H1 (cell line): ENCODE measurements at places on chromosomes 6 and 20.

GRCh38 chr6:130693944-130694343, 133.3 kb upstream of the SMLR1 start:
- H3K4me3 ChIP-seq: no peak overlapping the region
- DNase-seq: no peak
- no peaks in the 10 kb centered on the region for H3K27me3 ChIP-seq

GRCh38 chr20:46970937-46971630, 76.4 kb downstream of the EYA2 start:
- no peaks in the 10 kb centered on the region for H3K4me1 ChIP-seq
- peak overlapping the region; percentile 31 for H3K27ac ChIP-seq
- no peaks in the 10 kb centered on the region for H3K36me3 ChIP-seq
- peak; percentile 43 for DNase-seq

DNA sequence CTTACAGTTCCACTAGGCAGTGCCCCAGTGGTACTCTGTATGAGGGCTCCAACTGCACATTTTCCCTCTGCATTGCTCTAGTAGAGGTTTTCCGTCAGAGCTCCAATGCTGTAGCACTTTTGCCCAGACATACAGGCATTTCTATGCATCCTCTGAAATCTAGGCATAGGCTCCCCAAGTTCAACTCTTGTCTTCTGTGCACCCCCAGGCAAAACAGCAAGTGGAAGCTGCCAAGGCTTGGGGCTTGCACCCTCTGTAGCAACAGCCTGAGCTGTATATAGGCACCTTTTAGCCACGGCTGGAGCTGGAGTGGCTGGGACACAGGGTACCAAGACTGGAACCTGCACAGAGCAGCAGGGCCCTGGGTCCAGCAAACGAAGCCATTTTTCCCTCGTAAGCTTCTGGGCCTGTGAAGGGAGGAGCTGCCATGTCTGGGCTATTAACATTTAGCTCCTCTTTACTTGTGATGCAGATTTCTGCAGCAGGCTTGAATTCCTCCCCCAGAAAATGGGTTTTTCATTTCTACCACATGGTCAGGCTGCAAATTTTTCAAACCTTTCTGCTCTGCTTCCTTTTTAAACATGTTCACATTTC, 596.2 kb upstream of the ADGRB3 start:
- peak; percentile 52 for DNase-seq
- H3K4me3 ChIP-seq: no peak overlapping the region
- H3K4me1 ChIP-seq: peaks cover 16% of the 10 kb centered on the region
- H3K36me3 ChIP-seq: no peaks in the 10 kb centered on the region
- H3K27me3 ChIP-seq: no peaks in the 10 kb centered on the region
- H3K27ac ChIP-seq: peak overlapping the region; percentile 86; the same call in 1 of the 2 replicates

DNA sequence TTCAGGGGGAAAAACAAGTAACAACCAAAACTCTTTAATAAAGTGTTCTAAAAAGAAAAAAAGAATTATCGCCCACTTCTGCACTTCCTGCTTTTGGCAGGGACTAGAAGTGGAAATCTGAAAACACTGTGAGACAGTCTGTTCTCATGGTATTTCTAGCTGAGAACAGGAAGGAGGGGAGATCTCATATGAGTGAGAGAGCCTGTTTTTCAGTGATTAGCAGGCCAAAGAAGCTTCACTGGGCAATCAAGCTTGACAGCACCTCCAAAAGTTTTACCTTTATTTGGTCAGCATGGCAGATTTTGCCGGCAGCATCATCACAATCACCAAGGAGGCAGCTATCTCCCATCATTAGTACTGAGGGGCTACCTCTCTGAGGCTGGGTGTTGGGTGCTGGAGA, 79.5 kb upstream of the ATXN1 start:
- H3K27ac ChIP-seq: no peak overlapping the region
- H3K36me3 ChIP-seq: no peaks in the 10 kb centered on the region
- H3K4me3 ChIP-seq: no peak overlapping the region

DNA sequence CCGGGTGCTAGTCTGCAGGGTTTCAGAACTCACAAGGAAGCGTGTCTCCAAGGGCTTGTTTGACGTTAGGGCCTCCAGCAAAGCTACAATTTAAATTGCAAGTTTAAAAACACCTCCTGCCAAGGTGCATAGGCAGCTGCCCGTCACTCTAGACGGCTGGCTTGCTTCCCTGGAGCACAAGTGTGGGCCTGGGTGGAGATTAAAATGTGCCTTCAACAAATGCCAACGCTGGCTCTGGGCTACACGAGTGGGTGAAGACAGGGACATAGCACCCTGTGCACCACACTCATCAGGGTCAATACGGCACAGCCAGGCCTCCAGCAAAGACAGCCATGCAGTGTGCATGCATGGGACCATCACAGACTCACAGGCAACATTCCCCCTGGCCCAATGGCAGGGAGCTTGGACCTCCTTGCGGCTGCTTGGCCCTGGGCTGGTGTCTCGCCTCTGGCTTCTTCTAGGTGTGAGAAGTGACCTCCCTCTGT, 48.4 kb upstream of the FRMD1 start:
- no peaks in the 10 kb centered on the region for H3K36me3 ChIP-seq
- DNase-seq: no peak
- peaks cover 7% of the 10 kb centered on the region for H3K4me1 ChIP-seq
- no peak overlapping the region for H3K4me3 ChIP-seq
- H3K27ac ChIP-seq: no peak overlapping the region

DNA sequence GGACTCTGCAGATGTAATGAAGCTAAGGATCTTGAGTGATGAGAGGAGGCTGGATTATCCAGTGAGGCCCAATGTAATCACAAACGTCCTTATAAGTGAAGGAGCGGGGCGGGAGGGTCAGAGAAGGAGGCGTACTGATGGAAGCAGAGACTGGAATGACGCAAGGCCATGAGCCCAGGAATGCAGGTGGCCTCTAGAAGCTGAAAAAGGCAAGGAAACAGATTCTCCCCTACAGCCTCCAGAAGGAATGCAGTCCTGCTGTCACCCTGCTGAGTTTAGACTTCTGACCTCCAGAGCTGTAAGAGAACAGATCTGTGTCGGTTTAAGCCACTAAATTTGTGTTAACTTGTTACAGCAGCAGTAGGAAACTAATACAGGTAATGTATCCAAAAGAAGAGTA, 227.9 kb downstream of the PTPRT start:
- no peaks in the 10 kb centered on the region for H3K36me3 ChIP-seq
- H3K27me3 ChIP-seq: no peaks in the 10 kb centered on the region
- no peaks in the 10 kb centered on the region for H3K4me1 ChIP-seq
- no peak for DNase-seq
